Muscle of back (tissue), 13 donors: ENCODE measurements at places on chromosomes 3 and 15. TPM values are rescaled to one million over a fixed set of nuclear protein-coding genes. Genes with fewer than 3 reads are reported as not detected.

The TRH gene
- 0.13 TPM for polyA plus RNA-seq

DNA sequence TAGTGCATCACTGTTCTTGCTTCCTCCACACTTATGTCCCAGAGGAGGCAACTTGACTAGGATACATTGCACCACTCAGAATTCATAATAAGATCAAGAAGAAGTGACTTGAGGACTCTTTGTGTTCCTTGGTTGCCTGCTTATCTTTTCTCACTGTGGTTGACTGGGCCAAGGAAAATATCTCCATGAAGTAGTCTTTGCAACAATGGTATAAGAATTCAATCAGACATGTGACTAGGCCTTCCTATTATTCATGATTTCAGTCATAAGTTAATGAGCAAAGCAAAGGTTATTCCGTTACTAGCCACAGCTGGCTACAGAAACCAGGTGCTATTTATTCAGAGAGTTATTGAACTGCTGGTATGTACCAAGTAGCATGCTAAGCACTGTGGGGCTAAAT lies 359.3 kb downstream of the RORA start:
- DNase-seq = no peak

GRCh38 chr3:126859415-126860246 lies 123.3 kb upstream of the PLXNA1 start:
- DNase-seq = no peak

DNA sequence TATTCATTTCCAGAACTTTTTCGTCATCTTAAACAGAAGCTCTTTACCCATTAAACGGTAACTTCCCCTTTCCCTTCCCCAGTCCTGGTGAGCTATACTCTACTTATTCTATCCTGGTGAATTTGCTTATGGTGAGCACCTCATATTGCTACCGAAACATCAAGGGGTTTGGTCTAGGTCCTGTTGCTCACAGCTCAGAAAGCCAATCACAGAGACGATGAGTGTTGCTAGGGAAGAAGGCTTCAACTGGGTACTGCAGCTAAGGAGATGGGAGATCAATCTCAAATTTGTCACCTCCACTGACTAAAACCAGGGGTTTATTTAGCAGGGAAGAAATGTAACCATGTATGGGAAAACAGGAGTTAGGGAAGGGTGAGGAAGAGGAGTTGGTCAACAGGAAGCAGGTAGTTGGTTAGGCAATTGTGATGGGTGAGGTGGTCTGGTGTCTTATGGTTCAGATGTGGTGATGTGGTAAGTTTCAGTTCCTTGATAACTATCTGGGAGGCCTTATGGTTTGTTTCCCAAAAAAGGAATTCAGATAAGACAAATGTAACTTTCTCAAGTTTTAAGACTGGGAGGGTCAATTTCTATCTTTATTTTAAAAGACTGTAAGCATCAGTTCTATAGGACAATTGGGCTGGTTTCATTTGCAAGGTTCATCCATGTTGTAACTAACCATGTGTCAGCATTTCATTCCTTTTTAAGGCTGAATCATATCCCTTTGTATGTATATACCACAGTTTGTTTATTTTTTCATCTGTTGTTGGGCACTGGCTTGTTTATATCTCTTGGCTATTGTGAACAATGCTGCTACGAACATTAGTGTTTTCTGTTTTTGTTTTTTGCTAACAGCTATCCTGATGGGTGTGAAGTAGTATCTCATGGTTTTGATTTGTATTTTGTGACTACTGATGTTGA lies 24.3 kb downstream of the ARHGAP11B start:
- DNase-seq = no peak

- no peak for DNase-seq
Measured at GRCh38 chr15:91472316-91472756, 372.3 kb downstream of the SV2B start.
